ENCODE measurements at places on chromosomes 1 and 21.
A peak's percentile ranks its signal among the peaks of the same experiment; 100 is the strongest.

DNA sequence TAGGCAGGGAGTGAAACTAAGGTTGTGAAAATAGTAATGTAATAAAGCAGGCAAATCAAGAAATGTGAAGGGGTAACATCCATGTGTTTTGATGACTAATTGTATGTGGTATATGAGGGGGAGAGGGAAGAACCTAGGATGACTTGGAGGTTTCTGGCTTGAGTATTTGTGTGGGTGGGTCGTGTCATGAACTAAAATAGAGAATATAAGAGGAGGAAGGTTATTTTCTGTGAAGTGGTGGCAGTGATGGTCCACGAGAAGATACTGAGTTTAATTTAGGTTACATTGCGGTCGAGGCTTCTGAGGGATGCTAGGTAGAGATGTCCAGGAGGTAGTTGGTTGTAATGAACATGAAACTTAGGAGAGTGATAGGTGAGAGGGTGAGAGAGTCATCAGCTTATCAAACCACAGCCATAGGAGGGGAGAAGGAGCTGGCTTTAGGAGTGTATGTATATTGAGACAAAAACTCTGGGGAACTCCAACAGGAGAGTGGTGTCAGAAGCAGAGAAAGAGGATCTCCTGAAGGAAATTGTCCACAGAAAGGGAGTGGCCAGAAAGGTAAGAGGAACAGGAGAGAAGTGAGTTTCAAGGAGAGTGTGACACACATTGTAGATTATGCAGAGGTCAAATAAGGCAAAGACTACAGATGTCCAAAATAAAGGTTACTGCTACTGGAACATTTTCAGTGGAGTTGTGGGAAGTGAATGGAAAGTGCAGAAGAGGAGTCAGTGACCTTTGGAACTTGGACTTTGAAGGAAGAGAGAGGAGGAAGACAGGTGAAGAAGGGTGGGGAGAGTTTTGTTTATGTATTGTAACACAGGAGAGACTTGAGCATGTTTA lies 89.0 kb upstream of the MACF1 start:
- DNase-seq, result peak; percentile 49

GRCh38 chr1:157117527-157118057 lies 18.0 kb upstream of the ETV3L start:
- no peak for DNase-seq

GRCh38 chr1:153536671-153537375 lies 1.0 kb upstream of the S100A6 start:
- no peak for DNase-seq

DNA sequence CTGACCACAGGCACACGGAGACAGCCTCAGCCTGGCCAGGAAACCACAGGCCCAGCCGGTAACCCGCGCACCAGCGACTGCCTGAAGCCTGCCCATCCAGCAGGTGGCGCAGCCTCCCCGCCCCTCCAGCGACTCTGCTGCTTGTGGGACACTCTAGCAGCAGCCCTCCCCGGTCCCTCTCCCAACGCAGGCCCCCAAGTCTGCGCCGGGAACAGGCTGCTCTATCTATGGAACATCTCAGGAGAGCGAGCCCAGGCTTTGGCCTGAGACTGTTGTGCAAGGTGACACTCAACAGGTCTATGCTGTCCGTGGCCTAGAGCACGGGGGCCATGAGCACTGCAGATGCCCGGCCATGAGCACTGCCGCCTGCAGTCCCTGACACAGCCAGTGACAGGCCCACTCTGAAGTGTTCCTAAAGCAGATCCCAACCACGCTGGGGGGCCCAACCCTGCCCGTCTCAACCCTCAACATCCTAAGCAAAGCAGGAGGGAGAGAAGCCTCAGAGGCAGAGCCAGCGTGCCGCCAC lies 28.4 kb downstream of the WDR4 start:
- DNase-seq, result no peak

DNA sequence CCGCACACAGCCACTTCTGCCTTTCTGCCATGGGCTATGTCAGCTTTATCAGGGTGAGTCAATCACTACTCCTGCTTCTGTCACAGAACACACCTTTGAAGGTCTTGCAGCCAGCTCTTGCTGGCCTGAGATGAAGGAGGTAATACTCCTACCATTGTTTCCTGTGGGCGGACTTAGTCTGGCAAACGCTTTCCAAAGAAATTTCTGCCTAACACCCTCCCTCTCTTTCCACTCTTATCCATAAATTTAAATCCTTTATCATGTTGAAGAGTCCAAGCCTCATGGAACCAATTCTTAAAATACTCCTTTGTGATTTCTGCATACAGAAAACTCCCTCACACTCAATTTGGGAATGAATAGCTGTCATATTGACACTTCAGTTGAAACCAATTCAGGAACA lies 633.1 kb upstream of the CHRM3 start:
- DNase-seq, result no peak

GRCh38 chr1:112935461-112936111 lies 20.4 kb downstream of the SLC16A1 start:
- DNase-seq, result peak; percentile 51

DNA sequence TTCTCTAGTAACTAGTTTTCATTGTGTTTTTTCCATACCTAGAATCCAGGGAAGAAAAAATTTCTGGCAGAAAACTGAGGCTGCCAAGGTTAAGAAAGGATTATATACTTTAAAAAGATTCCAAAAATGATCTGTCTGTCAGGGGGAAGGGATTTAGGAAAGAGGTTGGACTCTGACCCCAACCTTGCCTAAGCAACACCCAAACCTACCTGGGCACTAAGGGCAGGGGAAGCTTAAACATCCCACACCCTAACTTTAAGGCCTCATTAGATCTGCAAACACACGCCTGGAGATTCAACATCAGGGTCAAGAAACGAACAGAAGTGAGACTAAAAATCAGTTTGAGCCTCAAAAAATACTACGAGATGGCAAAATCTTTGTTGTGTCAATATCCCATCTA lies 19.4 kb downstream of the KDM5B start:
- no peak for DNase-seq

- DNase-seq, result no peak
Measured at GRCh38 chr1:27154469-27154990, 395 bp downstream of the SLC9A1 start.

DNA sequence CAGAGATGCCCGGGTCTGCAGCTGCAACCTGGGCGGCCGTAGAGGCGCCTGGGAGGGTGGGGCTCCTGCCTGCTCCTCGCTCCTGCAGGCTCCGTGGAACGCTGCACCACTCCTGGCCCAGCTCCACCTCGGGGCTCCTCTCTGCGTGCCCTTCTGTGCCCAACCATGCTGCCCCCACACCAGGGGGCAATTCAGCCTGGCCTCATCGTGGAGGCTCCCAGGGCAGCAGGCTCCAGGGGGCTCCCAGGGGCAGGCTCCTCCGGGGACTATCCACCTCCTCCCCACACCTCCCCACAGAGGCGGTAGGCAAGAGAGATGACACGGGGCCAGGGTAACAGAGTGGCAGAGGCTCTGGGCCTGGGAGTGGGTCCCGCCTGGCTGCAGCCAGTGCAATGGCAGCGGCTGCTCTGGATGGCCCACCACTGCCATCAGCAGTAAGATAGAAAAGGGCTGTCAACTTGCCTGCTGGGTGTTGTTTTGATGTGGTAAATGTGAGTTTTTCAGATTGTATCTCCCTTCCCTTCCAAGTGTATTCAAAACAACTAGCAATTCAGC lies 22.4 kb upstream of the LRRC8C start:
- DNase-seq, result no peak

All from adipocyte (in vitro differentiated cells).